Activated T-cell treated with anti-CD3 and anti-CD28 coated beads, Interleukin-2, amount 50 U/mL, for 72 hours (primary cell): ENCODE measurements at places on chromosomes 11 and 22. TPM values are rescaled to one million over a fixed set of nuclear protein-coding genes. Genes with fewer than 3 reads are reported as not detected.

DNA sequence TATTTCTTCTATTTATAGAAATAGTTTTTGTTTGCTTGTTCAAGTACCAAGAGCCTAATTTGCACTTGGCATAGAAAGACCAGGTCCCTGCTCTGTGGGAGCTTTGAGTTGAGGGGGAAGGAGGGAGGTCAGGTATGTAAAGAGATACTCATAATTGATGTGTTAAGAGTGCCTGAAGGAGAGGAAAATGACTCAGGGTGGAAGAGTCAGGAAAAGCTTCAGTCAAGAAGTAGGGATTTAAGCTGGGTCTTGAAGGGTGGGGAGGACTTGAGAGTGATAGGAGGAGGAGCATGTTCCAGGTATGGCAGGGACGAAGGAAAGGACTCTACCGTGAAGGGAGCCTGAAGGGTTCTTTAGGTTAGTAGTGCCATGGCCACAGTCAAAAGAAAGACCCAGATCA, 9.0 kb downstream of the RBX1 start:
- H3K36me3 ChIP-seq = peaks cover 11% of the 10 kb centered on the region
- no peaks in the 10 kb centered on the region for H3K27me3 ChIP-seq
- no peak overlapping the region for H3K4me3 ChIP-seq
- H3K27ac ChIP-seq = no peak overlapping the region
- H3K4me1 ChIP-seq = peaks cover 17% of the 10 kb centered on the region

GRCh38 chr11:21897752-21898151, 295.1 kb upstream of the ANO5 start:
- H3K27me3 ChIP-seq = no peaks in the 10 kb centered on the region
- H3K36me3 ChIP-seq = no peaks in the 10 kb centered on the region
- no peak overlapping the region for H3K4me3 ChIP-seq

DNA sequence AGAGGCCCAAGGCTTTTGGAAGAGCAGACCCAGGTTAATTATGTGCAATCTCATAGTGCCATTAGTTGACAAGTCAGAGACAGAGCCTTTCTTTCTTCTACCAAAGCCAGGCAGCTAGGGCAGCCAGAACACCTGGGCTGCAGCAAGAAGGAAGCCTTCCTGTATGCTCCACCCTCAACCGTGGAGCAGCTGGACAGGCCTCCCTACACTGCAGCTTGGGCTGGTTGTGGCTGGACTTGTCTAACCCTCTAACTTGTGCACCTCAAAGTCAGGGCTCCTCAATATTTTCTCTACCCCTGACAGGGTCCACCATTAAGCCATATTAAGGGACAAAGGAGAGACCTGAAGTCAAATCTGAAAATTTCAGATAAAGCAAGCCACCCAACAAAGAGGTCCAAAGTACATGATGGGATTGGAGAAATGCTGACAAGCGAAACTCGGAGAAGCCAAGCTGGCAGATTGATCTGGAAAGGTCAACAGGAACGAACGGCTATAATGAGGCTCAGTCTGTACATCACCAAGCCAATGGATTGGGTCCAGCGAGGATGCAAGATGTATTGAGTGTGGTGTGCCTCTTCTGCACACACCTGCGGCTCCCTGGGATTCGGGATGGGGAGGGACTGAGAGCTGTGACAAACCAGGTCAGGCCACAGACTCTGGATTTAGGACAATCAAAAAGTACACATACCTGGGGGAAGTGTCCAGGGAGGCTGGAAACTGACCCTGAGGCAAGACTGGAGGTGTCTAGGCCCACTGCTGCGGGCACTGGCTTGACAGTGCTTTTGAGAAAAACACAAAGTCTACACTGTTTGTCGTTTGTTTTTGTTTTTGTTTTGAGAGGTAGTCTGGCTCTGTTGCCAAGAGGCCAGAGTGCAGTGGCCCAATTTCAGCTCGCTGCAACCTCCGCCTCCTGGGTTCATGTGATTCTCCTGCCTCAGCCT, 11.7 kb upstream of the SLC43A3 start:
- H3K27me3 ChIP-seq = peaks cover 13% of the 10 kb centered on the region
- DNase-seq = no peak
- H3K4me1 ChIP-seq = no peaks in the 10 kb centered on the region
- no peak overlapping the region for H3K27ac ChIP-seq
- H3K36me3 ChIP-seq = no peaks in the 10 kb centered on the region
- H3K4me3 ChIP-seq = no peak overlapping the region

- no peak for DNase-seq
- no peaks in the 10 kb centered on the region for H3K36me3 ChIP-seq
- no peaks in the 10 kb centered on the region for H3K4me1 ChIP-seq
- H3K4me3 ChIP-seq = no peak overlapping the region
- H3K27me3 ChIP-seq = no peaks in the 10 kb centered on the region
Measured at GRCh38 chr11:83840326-83840725, 554.2 kb upstream of the CCDC90B start.

- no peak overlapping the region for H3K4me3 ChIP-seq
- H3K4me1 ChIP-seq = peaks cover 18% of the 10 kb centered on the region
- H3K27ac ChIP-seq = no peak overlapping the region
Measured at GRCh38 chr11:6237761-6238302, 1.1 kb upstream of the CNGA4 start.

- peaks cover 6% of the 10 kb centered on the region for H3K27me3 ChIP-seq
- H3K27ac ChIP-seq = no peak overlapping the region
- no peak for DNase-seq
- H3K4me3 ChIP-seq = no peak overlapping the region
- H3K4me1 ChIP-seq = no peaks in the 10 kb centered on the region
Measured at GRCh38 chr22:42685941-42686653, 34.6 kb downstream of the A4GALT start.

The OR52D1 gene
- total RNA-seq = not detected

The SYT13 gene
- total RNA-seq = not detected

- DNase-seq = no peak
- H3K4me1 ChIP-seq = peaks cover 32% of the 10 kb centered on the region
- H3K27ac ChIP-seq = no peak overlapping the region
- H3K36me3 ChIP-seq = no peaks in the 10 kb centered on the region
- H3K4me3 ChIP-seq = no peak overlapping the region
- H3K27me3 ChIP-seq = no peaks in the 10 kb centered on the region
Measured at GRCh38 chr22:26574001-26574723, 15.8 kb downstream of the TPST2 start.

GRCh38 chr11:1717745-1718144, 20.8 kb downstream of the KRTAP5-6 start:
- no peak overlapping the region for H3K27ac ChIP-seq
- no peaks in the 10 kb centered on the region for H3K4me1 ChIP-seq
- H3K36me3 ChIP-seq = no peaks in the 10 kb centered on the region
- DNase-seq = no peak
- no peak overlapping the region for H3K4me3 ChIP-seq

The PDGFB gene
- total RNA-seq = 4.6 TPM

DNA sequence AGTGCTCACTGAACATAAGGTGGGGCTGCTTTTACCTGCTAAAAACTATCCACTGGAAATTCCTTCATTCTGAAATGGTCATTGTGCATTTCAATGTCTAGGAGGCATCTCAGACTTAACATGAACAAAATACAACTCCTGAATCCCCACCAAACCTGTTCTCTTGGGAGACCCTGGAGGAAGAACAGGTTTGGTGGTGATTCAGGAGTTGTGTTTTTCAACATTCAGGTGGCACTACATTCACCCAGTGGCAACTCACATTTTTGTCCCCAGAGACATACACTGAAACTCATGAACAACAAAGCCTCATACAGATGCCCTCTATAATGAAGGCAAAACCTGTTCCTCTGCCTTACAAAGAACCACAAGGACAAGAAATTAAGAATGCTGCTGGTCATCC, 64.3 kb upstream of the CYP2D6 start:
- peak overlapping the region; percentile 70 for H3K27ac ChIP-seq
- H3K27me3 ChIP-seq = no peaks in the 10 kb centered on the region
- no peaks in the 10 kb centered on the region for H3K36me3 ChIP-seq
- H3K4me1 ChIP-seq = peaks cover 68% of the 10 kb centered on the region

The ROM1 gene
- total RNA-seq = 5.1 TPM

The FXYD6 gene
- 0.17 TPM for total RNA-seq

DNA sequence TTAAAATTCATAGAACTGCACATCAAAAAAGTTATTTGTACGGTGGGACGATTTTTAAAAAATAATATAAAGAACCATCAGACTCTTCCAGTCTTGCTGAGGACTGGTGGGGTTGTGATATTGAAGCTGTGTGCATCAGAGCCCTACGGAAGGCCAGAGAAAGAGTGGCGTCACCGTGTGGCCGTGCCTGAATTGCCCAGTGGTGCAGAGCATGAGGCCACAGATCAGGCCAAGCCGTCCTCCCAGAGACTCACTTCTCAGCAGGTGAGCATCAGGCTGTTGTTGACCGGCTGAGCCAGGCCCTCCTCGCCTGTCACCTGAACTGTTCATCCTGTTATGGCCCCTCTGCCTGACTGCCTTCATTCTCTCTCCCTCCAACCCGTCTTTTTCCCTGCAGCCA, 1013.9 kb downstream of the TBC1D22A start:
- H3K27ac ChIP-seq = no peak overlapping the region
- H3K4me3 ChIP-seq = no peak overlapping the region
- DNase-seq = no peak
- no peaks in the 10 kb centered on the region for H3K36me3 ChIP-seq

- DNase-seq = no peak
- H3K27ac ChIP-seq = no peak overlapping the region
- peak overlapping the region; percentile 82 for H3K4me3 ChIP-seq
- H3K27me3 ChIP-seq = no peaks in the 10 kb centered on the region
- H3K36me3 ChIP-seq = no peaks in the 10 kb centered on the region
Measured at GRCh38 chr11:2792381-2793250, 92.8 kb upstream of the KCNQ1OT1 start.

The NNMT gene
- total RNA-seq = not detected

- no peaks in the 10 kb centered on the region for H3K4me1 ChIP-seq
- H3K4me3 ChIP-seq = no peak overlapping the region
- no peaks in the 10 kb centered on the region for H3K36me3 ChIP-seq
- H3K27ac ChIP-seq = no peak overlapping the region
Measured at GRCh38 chr11:102806296-102806695, 8.3 kb upstream of the MMP1 start.

The RGL4 gene
- total RNA-seq = 22.7 TPM

The HEPACAM gene
- total RNA-seq = not detected

DNA sequence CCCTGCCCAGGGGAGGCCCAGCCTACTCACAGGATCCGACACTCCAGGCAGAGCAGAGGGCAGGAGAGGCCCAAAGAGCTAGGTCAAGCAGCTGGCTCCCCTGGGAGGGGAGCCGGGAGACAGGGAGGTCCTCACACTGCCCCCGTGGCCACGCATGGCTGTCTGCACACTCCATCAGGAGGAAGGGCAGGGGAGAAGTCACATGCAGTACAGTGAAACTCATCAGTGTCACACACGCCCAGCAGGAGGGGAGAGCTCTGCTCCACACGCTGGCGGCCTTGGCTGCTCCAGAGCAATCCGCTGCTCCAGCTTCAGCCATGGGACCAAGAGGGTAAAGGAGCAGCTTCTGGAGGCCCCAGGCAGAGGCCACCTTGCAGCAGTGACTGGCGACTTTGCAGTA, 14.3 kb downstream of the TCIRG1 start:
- H3K36me3 ChIP-seq = peaks cover 1% of the 10 kb centered on the region
- peak overlapping the region; percentile 72 for H3K27ac ChIP-seq
- DNase-seq = no peak
- peaks cover 4% of the 10 kb centered on the region for H3K4me1 ChIP-seq
- no peak overlapping the region for H3K4me3 ChIP-seq
- no peaks in the 10 kb centered on the region for H3K27me3 ChIP-seq

DNA sequence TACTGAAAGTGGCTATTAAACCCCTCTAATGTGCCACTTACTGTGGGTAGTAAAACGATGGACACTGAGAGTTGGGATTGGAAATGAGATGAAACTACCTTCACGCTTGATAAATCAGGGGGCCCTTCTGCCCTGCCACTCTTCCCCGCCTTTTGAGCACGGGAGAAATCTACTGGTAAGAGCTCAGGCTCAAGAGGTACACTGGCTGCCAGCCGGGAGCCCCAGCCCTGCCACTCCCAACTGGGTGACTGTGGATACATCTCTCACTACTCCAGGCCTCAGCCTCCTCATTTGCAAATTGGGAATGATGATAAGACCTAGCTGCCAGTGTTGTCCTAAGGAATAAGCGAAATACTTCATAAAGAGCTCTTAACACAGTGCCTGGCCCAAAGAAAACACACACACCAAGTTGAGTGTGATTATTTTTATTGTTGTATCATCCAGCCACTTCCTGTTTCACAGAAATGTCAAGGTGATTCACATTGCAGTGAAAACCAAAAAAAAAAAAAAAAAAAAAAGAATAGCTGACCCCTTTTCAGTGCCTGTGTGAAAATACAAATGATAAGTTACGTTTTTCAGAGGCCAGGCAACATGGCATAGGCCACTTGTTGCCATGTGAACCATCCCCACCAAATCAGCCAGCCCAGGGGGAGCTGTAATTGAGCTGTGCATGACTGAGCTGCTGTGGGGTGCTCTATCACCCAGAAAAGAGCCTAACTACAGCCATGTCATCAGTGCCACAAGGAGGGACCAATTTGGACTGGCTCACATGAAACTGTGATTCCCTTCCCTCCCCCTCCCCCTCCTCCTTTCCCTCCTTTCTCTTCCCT, 4.4 kb upstream of the ZNRD2 start:
- H3K4me3 ChIP-seq = peak overlapping the region; percentile 77
- peaks cover 62% of the 10 kb centered on the region for H3K4me1 ChIP-seq

- H3K4me3 ChIP-seq = no peak overlapping the region
- H3K27me3 ChIP-seq = no peaks in the 10 kb centered on the region
- H3K4me1 ChIP-seq = no peaks in the 10 kb centered on the region
- DNase-seq = no peak
Measured at GRCh38 chr22:27638329-27639233, 163.0 kb downstream of the MN1 start.

DNA sequence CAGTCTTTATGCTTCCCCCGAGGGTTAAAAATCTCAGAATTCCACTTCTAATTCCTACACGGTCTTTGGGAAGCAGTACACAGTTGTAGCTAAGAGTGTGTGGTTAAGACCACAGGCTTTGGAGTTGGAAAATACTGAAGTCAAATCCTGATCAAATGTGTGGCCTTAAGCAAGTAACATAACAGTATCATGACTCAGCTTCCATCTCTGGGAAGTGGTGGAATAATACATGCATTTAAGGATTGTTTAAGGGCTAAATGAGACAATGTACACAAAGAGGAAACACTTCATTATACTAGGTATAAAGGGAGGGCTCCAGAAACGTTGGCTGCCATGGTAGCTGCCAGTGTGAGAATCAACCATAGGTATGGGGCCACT, 71.5 kb downstream of the FAT3 start:
- H3K27me3 ChIP-seq = no peaks in the 10 kb centered on the region
- no peaks in the 10 kb centered on the region for H3K4me1 ChIP-seq
- no peak overlapping the region for H3K4me3 ChIP-seq
- no peak overlapping the region for H3K27ac ChIP-seq
- DNase-seq = no peak

DNA sequence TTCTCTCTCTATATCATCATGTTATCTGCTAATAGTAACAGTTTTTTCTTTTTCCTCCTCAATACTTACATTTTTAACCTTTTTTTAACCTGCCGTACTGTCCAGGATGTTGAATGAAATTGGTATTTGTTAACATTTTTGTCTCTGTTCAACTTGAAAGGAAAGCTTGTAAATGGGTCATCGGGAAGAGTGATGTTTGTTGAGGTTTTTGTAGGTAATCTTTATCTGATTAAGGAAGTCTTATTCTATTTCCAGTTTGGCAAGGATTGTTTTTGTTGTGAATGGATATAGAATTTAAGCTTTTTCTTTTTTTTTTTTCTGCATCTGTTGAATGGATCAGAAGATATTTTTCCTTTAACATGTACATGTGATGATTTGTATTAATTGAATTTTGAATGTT, 8.1 kb upstream of the NNMT start:
- H3K27me3 ChIP-seq = no peaks in the 10 kb centered on the region
- no peak overlapping the region for H3K4me3 ChIP-seq
- no peak overlapping the region for H3K27ac ChIP-seq
- no peak for DNase-seq

GRCh38 chr11:119315131-119316015, 1.6 kb downstream of the MCAM start:
- DNase-seq = peak; percentile 58
- peaks cover 8% of the 10 kb centered on the region for H3K27me3 ChIP-seq
- no peaks in the 10 kb centered on the region for H3K36me3 ChIP-seq
- no peak overlapping the region for H3K27ac ChIP-seq
- peaks cover 13% of the 10 kb centered on the region for H3K4me1 ChIP-seq
